ENCODE measurements at places on chromosomes 3 and 15. TPM values are rescaled to one million over a fixed set of nuclear protein-coding genes. Genes with fewer than 3 reads are reported as not detected.

DNA sequence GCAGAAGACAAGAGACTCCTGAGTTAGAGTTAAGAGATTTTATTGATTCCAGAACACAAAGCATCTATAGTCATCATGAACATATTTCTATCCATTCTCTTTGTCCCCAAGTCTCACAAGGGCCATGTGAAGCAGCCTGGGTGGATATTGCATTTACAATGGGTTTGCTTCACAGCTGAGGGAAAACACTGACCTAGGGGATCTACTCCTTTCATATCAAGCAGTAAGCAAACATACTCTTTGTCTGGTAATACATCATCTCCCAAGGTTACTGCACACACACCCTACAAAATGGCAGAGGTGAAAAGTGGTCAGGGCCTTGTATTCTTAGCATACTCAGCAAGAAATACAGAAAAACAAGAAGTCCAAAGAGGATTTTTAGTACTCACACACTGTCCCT, 267.7 kb upstream of the BCHE start:
- no peaks in the 10 kb centered on the region for H3K4me1 ChIP-seq
- H3K27me3 ChIP-seq, result no peaks in the 10 kb centered on the region
- no peaks in the 10 kb centered on the region for H3K36me3 ChIP-seq
- no peak overlapping the region for H3K27ac ChIP-seq
- no peak for DNase-seq
- no peak overlapping the region for H3K4me3 ChIP-seq

GRCh38 chr3:115275896-115276295, 128.8 kb upstream of the ZBTB20 start:
- H3K4me3 ChIP-seq, result no peak overlapping the region
- no peaks in the 10 kb centered on the region for H3K36me3 ChIP-seq
- no peak overlapping the region for H3K27ac ChIP-seq
- H3K4me1 ChIP-seq, result peaks cover 33% of the 10 kb centered on the region
- no peaks in the 10 kb centered on the region for H3K27me3 ChIP-seq

ANKRD34C gene
- total RNA-seq, result not detected

- peak; percentile 62 for DNase-seq
- peaks cover 24% of the 10 kb centered on the region for H3K4me1 ChIP-seq
- H3K27me3 ChIP-seq, result no peaks in the 10 kb centered on the region
- peak overlapping the region; percentile 45 for H3K27ac ChIP-seq
- no peak overlapping the region for H3K4me3 ChIP-seq
These were observed 37.1 kb downstream of the ADAMTS9 start for GRCh38 chr3:64650715-64651114.

- H3K36me3 ChIP-seq, result no peaks in the 10 kb centered on the region
- H3K4me1 ChIP-seq, result peaks cover 63% of the 10 kb centered on the region
- peak overlapping the region; percentile 47 for H3K4me3 ChIP-seq
- DNase-seq, result peak; percentile 85
These were observed 7.4 kb downstream of the SQOR start for GRCh38 chr15:45641999-45642932.

GRCh38 chr3:39294446-39295183, 14.8 kb upstream of the CX3CR1 start:
- H3K27me3 ChIP-seq, result no peaks in the 10 kb centered on the region
- H3K4me3 ChIP-seq, result no peak overlapping the region
- H3K27ac ChIP-seq, result no peak overlapping the region
- H3K4me1 ChIP-seq, result no peaks in the 10 kb centered on the region

DNA sequence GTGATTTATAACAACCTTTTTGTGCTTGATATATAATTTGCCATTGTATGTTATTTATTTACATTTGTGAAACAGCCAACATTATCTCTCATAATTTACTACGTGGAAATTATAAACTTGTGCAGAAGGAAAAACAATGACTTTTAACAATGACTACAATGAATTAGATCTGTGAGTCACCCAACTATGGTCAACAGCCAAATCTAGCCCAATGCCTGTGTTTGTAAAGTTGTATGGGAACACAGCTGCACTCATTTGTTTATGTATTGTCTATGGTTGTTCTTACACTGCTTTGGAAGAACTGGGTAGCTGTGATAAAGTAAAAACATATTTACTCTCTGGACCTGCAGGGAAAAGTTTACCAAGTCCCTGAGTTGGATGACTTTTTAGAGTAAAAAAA, 110.4 kb downstream of the OTOL1 start:
- no peak for DNase-seq
- H3K27me3 ChIP-seq, result no peaks in the 10 kb centered on the region
- H3K4me1 ChIP-seq, result no peaks in the 10 kb centered on the region
- no peaks in the 10 kb centered on the region for H3K36me3 ChIP-seq
- H3K4me3 ChIP-seq, result no peak overlapping the region

DNA sequence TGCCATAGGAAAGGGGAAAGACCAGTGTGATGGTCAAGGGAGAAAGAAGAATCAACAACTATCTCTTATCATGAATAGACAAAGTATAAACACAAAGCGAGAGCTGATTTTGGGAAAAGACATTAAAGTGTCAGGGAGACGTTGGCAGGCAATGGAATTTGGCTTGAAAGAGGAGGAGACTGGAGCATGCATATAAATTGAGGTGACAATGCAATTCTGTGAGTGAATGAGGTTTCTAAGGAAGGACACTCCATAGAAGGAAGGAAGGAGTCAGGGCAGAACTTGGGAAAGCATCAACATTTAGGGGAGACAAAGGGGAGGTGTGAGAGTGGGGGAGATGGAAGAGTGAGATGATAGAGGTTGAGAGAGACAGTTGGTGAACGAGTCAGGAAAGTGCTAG, 543.0 kb upstream of the TBL1XR1 start:
- DNase-seq, result no peak
- H3K36me3 ChIP-seq, result no peaks in the 10 kb centered on the region
- no peaks in the 10 kb centered on the region for H3K27me3 ChIP-seq
- no peak overlapping the region for H3K4me3 ChIP-seq

DNA sequence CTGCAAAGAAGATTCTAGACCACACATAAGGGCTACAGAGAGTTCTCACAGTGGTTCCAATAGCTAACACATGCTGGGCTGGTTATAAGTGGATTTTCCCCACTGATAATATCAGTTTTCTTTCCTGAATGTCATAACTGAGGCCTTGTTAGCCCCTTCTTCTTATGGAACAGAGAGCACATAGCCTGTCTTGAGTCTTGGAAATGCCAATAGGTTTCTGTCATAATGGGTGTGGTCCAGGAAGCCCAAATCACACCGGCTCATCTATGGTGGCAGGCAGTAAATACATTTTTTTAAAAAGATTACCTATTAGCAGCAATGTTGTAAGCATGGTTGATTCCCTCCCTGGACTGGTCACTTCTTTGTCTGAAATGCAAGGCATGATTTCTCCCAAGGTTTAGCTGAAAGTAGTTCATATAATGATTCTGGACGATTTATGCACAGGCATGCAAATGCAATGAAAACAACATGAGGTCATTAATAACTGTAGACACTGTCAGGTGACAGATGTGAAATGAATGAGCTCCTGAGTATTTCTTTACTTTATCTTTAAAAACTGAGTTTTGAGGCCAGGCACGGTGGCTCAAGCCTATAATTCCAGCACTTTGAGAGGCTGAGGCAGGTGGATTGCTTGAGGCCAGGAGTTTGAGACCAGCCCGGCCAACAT, 67.2 kb upstream of the ATP2C1 start:
- H3K27me3 ChIP-seq, result peaks cover 9% of the 10 kb centered on the region
- no peaks in the 10 kb centered on the region for H3K36me3 ChIP-seq
- no peaks in the 10 kb centered on the region for H3K4me1 ChIP-seq
- no peak for DNase-seq
- no peak overlapping the region for H3K27ac ChIP-seq

DNA sequence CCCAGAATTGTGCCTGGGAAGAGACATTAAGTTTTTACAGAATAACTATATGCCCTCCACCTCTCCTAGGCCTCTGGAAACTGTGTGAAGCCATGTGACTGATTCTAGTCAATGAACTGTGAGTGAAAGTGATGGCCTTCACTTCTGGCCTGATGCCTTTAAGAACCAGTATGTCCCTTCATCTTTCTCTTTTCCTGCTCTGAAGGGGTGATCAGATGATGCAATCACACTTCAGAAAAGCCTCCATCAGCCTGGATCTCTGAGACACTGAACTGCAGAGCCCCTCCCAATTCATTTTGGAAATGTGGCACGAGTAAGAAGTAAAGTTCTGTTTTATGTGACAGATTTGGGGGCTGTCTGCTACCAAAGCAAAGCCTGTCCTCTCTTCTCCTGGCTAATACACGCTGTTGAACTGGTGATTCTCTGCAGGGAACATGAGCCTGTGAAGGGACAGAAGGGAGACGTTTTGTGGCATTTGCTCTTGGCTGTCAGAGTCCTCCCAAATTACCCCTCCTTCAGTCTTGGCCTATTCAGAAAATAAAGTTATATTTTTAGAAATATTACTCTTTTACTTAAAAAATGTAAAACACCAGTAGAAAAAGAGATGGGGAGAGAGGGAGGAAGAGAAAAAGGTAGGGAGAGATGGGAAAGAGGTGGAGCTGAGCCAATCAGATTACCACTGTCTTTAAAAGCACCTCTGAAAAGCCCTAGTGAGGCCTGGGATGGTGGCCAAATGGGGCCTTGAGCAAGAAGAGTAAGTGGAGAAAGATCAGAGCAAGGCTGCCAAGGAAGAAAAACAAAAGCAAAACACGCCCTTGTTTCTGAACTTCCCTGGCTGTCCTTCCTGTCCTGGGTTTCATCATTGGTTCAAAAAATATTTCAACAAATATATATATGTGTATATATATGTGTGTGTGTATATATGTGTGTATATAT, 40.9 kb upstream of the RYK start:
- peak; percentile 92 for DNase-seq
- H3K36me3 ChIP-seq, result no peaks in the 10 kb centered on the region
- H3K4me3 ChIP-seq, result no peak overlapping the region
- H3K27me3 ChIP-seq, result no peaks in the 10 kb centered on the region

- H3K36me3 ChIP-seq, result no peaks in the 10 kb centered on the region
- H3K4me1 ChIP-seq, result no peaks in the 10 kb centered on the region
- no peak overlapping the region for H3K27ac ChIP-seq
- H3K4me3 ChIP-seq, result no peak overlapping the region
These were observed 12.9 kb downstream of the SPINT1 start for GRCh38 chr15:40856746-40857145.

PDCD7 gene
- total RNA-seq, result 11.8 TPM

- no peaks in the 10 kb centered on the region for H3K36me3 ChIP-seq
- no peak for DNase-seq
- no peaks in the 10 kb centered on the region for H3K27me3 ChIP-seq
- H3K27ac ChIP-seq, result no peak overlapping the region
- H3K4me1 ChIP-seq, result peaks cover 10% of the 10 kb centered on the region
These were observed 30.8 kb upstream of the EOMES start for GRCh38 chr3:27752926-27753325.

SLC4A7 gene
- total RNA-seq, result 81.6 TPM

GPR171 gene
- not detected for total RNA-seq

- DNase-seq, result no peak
- no peak overlapping the region for H3K4me3 ChIP-seq
- H3K27me3 ChIP-seq, result no peaks in the 10 kb centered on the region
- peaks cover 26% of the 10 kb centered on the region for H3K4me1 ChIP-seq
These were observed 19.7 kb upstream of the ZNF280D start for GRCh38 chr15:56752986-56753385.

- H3K27me3 ChIP-seq, result no peaks in the 10 kb centered on the region
- H3K4me1 ChIP-seq, result peaks cover 46% of the 10 kb centered on the region
- peak; percentile 78 for DNase-seq
- H3K36me3 ChIP-seq, result no peaks in the 10 kb centered on the region
- peak overlapping the region; percentile 100 for H3K27ac ChIP-seq
These were observed 35.1 kb upstream of the THSD4 start for GRCh38 chr15:71080166-71080565.

DNA sequence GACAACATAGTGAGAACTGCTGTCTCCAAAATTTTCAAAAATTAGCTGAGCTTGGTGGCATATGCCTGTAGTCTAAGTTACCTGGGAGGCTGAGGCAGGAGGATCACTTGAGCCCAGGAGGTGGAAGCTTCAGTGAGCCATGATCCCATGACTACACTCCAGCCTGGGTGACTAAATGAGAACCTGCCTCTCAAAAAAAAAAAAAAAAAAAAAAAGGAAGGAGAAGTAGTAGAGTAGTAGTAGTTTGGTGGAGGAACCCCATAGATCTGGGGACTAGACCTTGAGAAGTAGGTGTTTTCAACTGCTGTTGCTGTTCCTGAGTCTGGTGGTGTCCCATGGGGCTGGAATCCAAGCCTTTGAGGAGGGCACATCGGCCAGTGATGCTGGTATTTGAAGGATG, 38.4 kb upstream of the UBE2E2 start:
- H3K27me3 ChIP-seq, result 0 out of 2 replicates have a peak, but pooled peaks cover 9% of the 10 kb centered on the region
- no peaks in the 10 kb centered on the region for H3K36me3 ChIP-seq
- H3K4me3 ChIP-seq, result no peak overlapping the region
- no peak for DNase-seq
- no peak overlapping the region for H3K27ac ChIP-seq

DNAH12 gene
- total RNA-seq, result not detected

ADGRG7 gene
- not detected for total RNA-seq

DNA sequence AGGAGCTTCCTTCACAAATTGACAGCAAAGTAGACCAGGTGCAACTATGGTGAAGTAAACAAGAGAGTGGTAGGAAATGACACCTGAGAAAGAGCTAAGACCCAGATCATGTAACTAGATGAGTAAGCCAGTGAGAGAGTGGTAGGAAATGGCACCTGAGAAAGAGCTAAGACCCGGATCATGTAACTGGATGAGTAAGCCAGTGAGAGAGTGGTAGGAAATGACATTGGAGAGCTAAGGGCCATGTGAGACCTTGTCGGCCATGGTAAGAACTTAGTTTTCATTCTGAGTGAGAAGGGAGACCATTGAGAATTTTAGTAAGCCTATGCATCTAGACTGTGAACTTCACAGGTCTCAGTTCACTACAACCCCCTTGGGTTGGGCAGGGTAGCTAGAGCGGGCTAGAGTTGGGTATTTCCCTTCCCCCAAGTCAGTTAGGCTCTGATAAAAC, 5.4 kb upstream of the SENP7 start:
- no peak overlapping the region for H3K4me3 ChIP-seq
- no peaks in the 10 kb centered on the region for H3K36me3 ChIP-seq
- DNase-seq, result no peak
- H3K27ac ChIP-seq, result no peak overlapping the region

ALDH1A2 gene
- not detected for total RNA-seq

DNA sequence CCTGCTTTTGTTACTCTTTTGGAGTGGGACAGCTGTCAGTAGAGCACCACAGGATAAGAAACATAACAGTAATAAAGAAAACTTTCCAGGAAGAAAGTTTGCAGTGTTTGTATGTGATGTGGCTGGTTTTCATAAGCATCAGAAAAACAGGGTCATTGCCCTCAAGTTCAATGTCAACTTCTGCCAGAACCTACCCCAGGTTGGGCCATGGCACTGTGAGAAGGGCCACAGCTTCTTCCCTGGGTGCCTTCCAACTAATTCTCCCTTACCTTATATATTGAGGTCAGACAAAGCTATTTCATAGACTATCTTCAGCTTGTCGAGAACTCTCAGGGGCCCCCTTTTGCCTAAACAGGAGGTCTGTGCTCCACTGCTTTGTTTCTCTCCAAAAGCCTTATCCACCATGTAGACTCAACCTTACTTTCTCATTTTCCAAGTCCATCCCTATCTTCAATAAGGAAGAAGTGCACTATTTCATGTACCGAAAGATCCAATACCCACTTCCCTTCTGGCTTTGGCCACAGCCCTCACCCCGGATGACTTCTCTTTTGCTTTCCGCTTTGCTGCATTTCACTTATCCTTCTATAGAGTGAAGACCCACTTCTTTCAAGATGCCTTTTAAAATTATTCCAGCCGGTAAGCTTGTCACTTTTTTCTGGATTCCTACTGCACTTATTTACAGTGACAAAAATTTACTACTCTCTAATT, 38.2 kb upstream of the PLCL2 start:
- no peak for DNase-seq
- no peaks in the 10 kb centered on the region for H3K27me3 ChIP-seq
- H3K4me3 ChIP-seq, result no peak overlapping the region

- peak overlapping the region; percentile 88 for H3K27ac ChIP-seq
- peak overlapping the region; percentile 22 for H3K4me3 ChIP-seq
- DNase-seq, result peak; percentile 92
- no peaks in the 10 kb centered on the region for H3K27me3 ChIP-seq
- no peaks in the 10 kb centered on the region for H3K36me3 ChIP-seq
These were observed 9.7 kb upstream of the LARP6 start for GRCh38 chr15:70863450-70864218.

DAZL gene
- total RNA-seq, result not detected
